ENCODE measurements at places on chromosomes 6 and 20. TPM values are rescaled to one million over a fixed set of nuclear protein-coding genes. Genes with fewer than 3 reads are reported as not detected.

- no peak for DNase-seq
These were observed 224.3 kb upstream of the SYNDIG1 start for GRCh38 chr20:24245094-24245493.

- no peak for DNase-seq
These were observed 581.2 kb upstream of the ADGRB3 start for GRCh38 chr6:68053805-68054373.

The RNF182 gene
- polyA plus RNA-seq: 5.2 TPM

The DNAH8 gene
- polyA plus RNA-seq: 0.34 TPM

- no peak for DNase-seq
These were observed 162.3 kb downstream of the TPBG start for GRCh38 chr6:82525775-82526495.

The APOM gene
- polyA plus RNA-seq: 5.4 TPM

Measured in left lung (tissue), 14 donors.